CD4-positive, alpha-beta memory T cell (primary cell): ENCODE measurements at places on chromosomes 3 and 15. TPM values are rescaled to one million over a fixed set of nuclear protein-coding genes. Genes with fewer than 3 reads are reported as not detected.

- no peaks in the 10 kb centered on the region for H3K4me1 ChIP-seq
- DNase-seq, result no peak
- no peaks in the 10 kb centered on the region for H3K36me3 ChIP-seq
- H3K4me3 ChIP-seq, result no peak overlapping the region
Observed at GRCh38 chr3:123602325-123602724, 17.5 kb upstream of the HACD2 start.

DNA sequence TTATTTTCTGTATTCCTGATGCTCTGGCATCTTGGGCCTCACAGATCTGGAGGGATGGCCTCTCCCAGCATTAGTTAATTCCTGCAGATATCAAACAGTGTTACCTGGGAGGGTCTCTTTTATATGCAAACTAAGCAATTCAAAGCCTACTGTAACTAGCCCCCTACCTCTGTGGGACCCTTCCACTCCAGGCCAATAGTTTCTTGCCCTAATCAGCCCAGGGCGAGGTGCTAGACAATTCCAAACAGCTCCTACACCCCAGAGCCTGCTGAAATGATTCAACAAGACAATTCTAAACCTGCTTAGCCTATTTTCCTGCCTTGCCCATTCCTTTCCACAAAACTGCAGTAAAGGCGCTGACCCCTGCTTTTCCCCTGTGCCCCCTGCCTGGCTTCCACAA lies 106.6 kb upstream of the IGSF10 start:
- no peaks in the 10 kb centered on the region for H3K27me3 ChIP-seq
- H3K4me3 ChIP-seq, result no peak overlapping the region
- H3K36me3 ChIP-seq, result no peaks in the 10 kb centered on the region
- no peak for DNase-seq
- no peaks in the 10 kb centered on the region for H3K4me1 ChIP-seq

- no peaks in the 10 kb centered on the region for H3K4me1 ChIP-seq
- DNase-seq, result no peak
- H3K4me3 ChIP-seq, result no peak overlapping the region
- no peak overlapping the region for H3K27ac ChIP-seq
- H3K27me3 ChIP-seq, result no peaks in the 10 kb centered on the region
- H3K36me3 ChIP-seq, result no peaks in the 10 kb centered on the region
Observed at GRCh38 chr3:169300436-169300835, 363.1 kb downstream of the MECOM start.

- no peak for DNase-seq
- H3K4me3 ChIP-seq, result no peak overlapping the region
- peaks cover 34% of the 10 kb centered on the region for H3K4me1 ChIP-seq
- H3K27me3 ChIP-seq, result no peaks in the 10 kb centered on the region
- no peaks in the 10 kb centered on the region for H3K36me3 ChIP-seq
- no peak overlapping the region for H3K27ac ChIP-seq
Observed at GRCh38 chr3:124832782-124833709, 54.1 kb downstream of the ITGB5 start.

GRCh38 chr3:30586096-30586805 lies 20.1 kb upstream of the TGFBR2 start:
- H3K36me3 ChIP-seq, result no peaks in the 10 kb centered on the region
- no peak overlapping the region for H3K27ac ChIP-seq
- no peaks in the 10 kb centered on the region for H3K4me1 ChIP-seq
- no peaks in the 10 kb centered on the region for H3K27me3 ChIP-seq

DNA sequence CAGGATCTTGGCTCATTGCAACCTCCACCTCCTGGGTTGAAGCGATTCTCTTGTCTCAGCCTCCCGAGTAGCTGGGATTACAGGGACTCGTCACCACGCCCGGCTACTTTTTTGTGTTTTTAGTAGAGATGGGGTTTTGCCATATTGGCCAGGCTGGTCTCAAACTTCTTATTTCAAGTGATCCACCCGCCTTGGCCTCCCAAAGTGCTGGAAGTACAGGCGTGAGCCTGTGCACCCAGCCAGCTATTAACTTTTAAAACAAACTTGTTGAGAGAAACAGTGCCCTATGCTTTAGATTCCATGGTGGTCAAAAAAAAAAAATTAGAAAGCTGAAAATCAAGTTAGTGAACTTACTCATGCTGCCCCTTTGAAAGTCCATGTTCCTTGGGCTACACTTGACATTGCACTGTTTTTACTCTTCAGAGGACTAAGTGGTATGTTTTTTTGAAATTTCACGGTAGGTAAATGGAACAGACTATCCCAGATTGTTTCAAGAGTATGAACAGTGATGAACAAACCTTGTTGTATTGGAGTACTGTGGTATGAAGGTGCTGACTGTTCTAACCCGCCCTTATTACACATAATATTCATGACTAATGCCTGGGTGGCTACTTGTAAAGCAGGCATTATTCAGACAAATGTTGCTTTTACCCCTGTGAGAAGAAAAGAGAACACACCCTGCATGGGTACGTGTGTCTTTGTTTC lies 206.9 kb downstream of the KLHL25 start:
- H3K36me3 ChIP-seq, result peaks cover 10% of the 10 kb centered on the region
- H3K4me3 ChIP-seq, result no peak overlapping the region
- no peaks in the 10 kb centered on the region for H3K27me3 ChIP-seq
- peaks cover 50% of the 10 kb centered on the region for H3K4me1 ChIP-seq
- H3K27ac ChIP-seq, result no peak overlapping the region

DNA sequence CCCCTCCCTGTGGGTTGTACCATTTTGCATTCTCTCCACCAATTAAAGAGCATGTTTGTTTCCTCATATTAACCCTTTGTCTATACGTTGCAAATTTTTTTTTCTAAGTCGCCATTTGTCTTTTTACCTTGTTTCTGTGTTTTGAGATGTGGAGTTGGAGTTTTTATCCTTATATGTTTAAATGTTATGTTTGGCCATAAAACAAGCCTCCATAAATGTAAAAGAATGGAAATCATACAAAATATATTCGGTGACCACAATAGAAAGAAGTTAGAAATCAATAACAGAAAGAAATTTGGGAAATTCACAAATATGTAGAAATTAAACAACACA lies 29.2 kb downstream of the LRRK1 start:
- H3K4me1 ChIP-seq, result no peaks in the 10 kb centered on the region
- H3K4me3 ChIP-seq, result no peak overlapping the region
- no peaks in the 10 kb centered on the region for H3K36me3 ChIP-seq
- no peaks in the 10 kb centered on the region for H3K27me3 ChIP-seq
- no peak overlapping the region for H3K27ac ChIP-seq
- DNase-seq, result no peak

GRCh38 chr3:79514069-79514468 lies 253.7 kb downstream of the ROBO1 start:
- H3K27ac ChIP-seq, result no peak overlapping the region
- no peak overlapping the region for H3K4me3 ChIP-seq
- no peaks in the 10 kb centered on the region for H3K27me3 ChIP-seq
- no peak for DNase-seq
- H3K36me3 ChIP-seq, result no peaks in the 10 kb centered on the region

GRCh38 chr3:51751287-51751686 lies 27.8 kb downstream of the IQCF6 start:
- H3K4me1 ChIP-seq, result no peaks in the 10 kb centered on the region
- no peaks in the 10 kb centered on the region for H3K27me3 ChIP-seq
- no peaks in the 10 kb centered on the region for H3K36me3 ChIP-seq
- H3K27ac ChIP-seq, result no peak overlapping the region
- no peak for DNase-seq

- no peak for DNase-seq
- no peak overlapping the region for H3K27ac ChIP-seq
Observed at GRCh38 chr3:184742676-184743135, 30.8 kb upstream of the MAGEF1 start.

GRCh38 chr3:72682936-72683452 lies 165.3 kb downstream of the SHQ1 start:
- no peak overlapping the region for H3K4me3 ChIP-seq
- H3K27me3 ChIP-seq, result no peaks in the 10 kb centered on the region
- no peak for DNase-seq
- H3K27ac ChIP-seq, result no peak overlapping the region
- H3K36me3 ChIP-seq, result no peaks in the 10 kb centered on the region

DNA sequence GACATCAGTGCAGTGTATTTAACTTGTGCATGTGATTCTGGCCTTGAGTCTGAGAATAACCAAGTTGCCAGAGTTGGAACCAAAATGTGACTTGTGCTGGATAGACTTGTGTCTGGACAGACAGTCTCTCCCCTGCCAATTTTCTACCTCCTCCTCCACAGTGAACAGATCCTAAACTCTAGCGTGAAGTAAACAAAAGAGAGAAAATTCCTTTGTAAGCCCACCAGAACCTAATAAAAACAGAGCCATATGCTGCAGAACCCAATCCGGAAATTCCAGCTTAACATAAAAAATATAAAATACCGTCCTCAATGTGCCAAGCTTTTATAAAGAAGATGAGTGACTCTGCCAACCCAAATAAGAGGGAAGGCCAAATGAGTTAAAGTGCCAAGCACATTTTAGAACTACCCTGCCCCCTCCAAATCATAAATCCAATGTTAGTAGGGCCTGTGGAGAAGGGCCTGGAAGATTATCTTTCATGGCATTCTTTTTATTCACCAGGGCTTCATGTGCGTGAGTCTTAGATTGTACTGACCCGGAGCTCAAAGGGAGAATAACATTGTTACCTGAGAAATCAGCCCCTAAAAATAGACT lies 344.6 kb upstream of the PROK2 start:
- no peaks in the 10 kb centered on the region for H3K4me1 ChIP-seq
- H3K4me3 ChIP-seq, result no peak overlapping the region
- no peaks in the 10 kb centered on the region for H3K36me3 ChIP-seq
- H3K27me3 ChIP-seq, result no peaks in the 10 kb centered on the region

GRCh38 chr3:168951884-168952283 lies 711.6 kb downstream of the MECOM start:
- no peaks in the 10 kb centered on the region for H3K27me3 ChIP-seq
- H3K4me3 ChIP-seq, result no peak overlapping the region
- no peak for DNase-seq
- no peaks in the 10 kb centered on the region for H3K4me1 ChIP-seq
- H3K36me3 ChIP-seq, result no peaks in the 10 kb centered on the region
- H3K27ac ChIP-seq, result no peak overlapping the region

DNA sequence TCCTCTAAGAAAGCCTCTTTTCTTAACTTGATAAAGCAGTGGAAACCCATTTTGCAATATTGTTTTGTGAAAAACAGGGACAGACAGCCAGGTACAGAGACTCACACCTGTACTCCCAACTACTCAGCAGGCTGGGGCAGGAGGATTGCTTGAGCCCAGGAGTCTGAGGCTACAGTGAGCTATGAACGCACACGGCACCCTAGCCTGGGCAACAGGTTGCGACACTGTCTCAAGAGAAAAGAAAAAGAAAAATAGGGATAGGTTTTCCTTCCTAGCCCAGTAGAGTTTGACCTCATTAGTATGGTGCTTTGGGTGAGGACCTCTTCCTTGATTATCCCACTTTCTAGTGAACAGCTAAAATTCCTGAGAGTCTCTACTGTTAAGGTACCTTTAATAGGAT lies 17.5 kb upstream of the YEATS2 start:
- no peak for DNase-seq
- no peak overlapping the region for H3K4me3 ChIP-seq
- no peaks in the 10 kb centered on the region for H3K36me3 ChIP-seq
- H3K27me3 ChIP-seq, result no peaks in the 10 kb centered on the region
- H3K4me1 ChIP-seq, result no peaks in the 10 kb centered on the region
- H3K27ac ChIP-seq, result no peak overlapping the region

DNA sequence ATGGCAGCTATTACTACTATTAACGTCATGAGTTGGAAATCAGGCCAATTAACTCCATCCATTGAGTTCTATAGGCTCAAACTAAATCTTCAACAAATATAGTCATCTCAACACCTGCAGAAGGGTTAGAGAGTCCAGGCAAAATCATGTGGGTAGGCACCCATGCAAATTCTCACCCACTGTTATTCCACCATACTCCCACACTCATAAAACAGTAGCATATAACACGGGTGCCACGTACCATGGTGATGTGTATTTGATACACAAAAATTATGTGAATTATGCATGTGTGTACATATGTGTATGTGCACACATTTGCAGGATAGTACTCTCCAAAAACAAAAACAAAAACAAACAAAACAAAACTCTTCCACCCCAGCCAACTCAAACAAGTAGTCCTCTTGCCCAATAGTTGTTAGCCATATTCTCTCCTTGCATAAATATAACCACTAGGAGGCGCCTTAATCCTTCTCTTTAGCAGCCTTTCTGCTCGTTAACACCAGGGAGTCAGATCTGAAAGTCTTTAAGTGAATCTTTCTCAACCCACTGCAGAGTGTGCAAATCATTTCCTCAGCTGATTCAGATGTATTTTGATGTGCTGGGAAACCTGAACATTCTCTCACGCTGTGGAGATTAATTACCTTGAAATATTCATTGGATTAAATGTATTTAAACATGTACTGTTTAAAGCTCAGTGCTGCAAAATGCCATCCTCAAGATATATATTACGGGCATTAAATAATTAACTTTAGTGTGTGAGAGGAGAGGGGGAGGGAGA lies 38.0 kb upstream of the COPB2 start:
- no peaks in the 10 kb centered on the region for H3K36me3 ChIP-seq
- H3K27ac ChIP-seq, result no peak overlapping the region
- H3K4me1 ChIP-seq, result no peaks in the 10 kb centered on the region
- H3K27me3 ChIP-seq, result no peaks in the 10 kb centered on the region

- no peaks in the 10 kb centered on the region for H3K4me1 ChIP-seq
- DNase-seq, result no peak
- H3K4me3 ChIP-seq, result no peak overlapping the region
- no peaks in the 10 kb centered on the region for H3K27me3 ChIP-seq
- no peaks in the 10 kb centered on the region for H3K36me3 ChIP-seq
- no peak overlapping the region for H3K27ac ChIP-seq
Observed at GRCh38 chr3:139689122-139689521, 11.3 kb upstream of the NMNAT3 start.

- H3K36me3 ChIP-seq, result no peaks in the 10 kb centered on the region
- DNase-seq, result no peak
- H3K27me3 ChIP-seq, result no peaks in the 10 kb centered on the region
- no peak overlapping the region for H3K4me3 ChIP-seq
- no peak overlapping the region for H3K27ac ChIP-seq
Observed at GRCh38 chr3:111870620-111871019, 11.6 kb downstream of the PHLDB2 start.

GRCh38 chr3:65617209-65617608 lies 421.5 kb downstream of the MAGI1 start:
- no peaks in the 10 kb centered on the region for H3K36me3 ChIP-seq
- no peak overlapping the region for H3K4me3 ChIP-seq
- no peaks in the 10 kb centered on the region for H3K4me1 ChIP-seq
- H3K27ac ChIP-seq, result no peak overlapping the region

- DNase-seq, result no peak
- no peak overlapping the region for H3K27ac ChIP-seq
- peaks cover 13% of the 10 kb centered on the region for H3K4me1 ChIP-seq
- H3K4me3 ChIP-seq, result no peak overlapping the region
Observed at GRCh38 chr3:122977746-122978466, 49.7 kb downstream of the SEMA5B start.

- no peaks in the 10 kb centered on the region for H3K4me1 ChIP-seq
- no peaks in the 10 kb centered on the region for H3K36me3 ChIP-seq
- no peak for DNase-seq
- no peak overlapping the region for H3K27ac ChIP-seq
Observed at GRCh38 chr3:26687466-26687865, 64.9 kb downstream of the LRRC3B start.

- DNase-seq, result no peak
- H3K4me3 ChIP-seq, result no peak overlapping the region
Observed at GRCh38 chr3:163273694-163274093, 1777.1 kb downstream of the OTOL1 start.

Gene CPB1
- total RNA-seq, result not detected

Gene IQCH
- total RNA-seq, result 1.1 TPM

Gene ZNF197
- total RNA-seq, result 18.4 TPM

Gene PLA2G4D
- total RNA-seq, result not detected

Gene IL17RD
- total RNA-seq, result not detected

Gene MBNL1
- 420 TPM for total RNA-seq

Gene SLC22A14
- total RNA-seq, result not detected
